EH (cell line): ENCODE measurements at places on chromosomes 6 and 20.
A peak's percentile ranks its signal among the peaks of the same experiment; 100 is the strongest.

DNA sequence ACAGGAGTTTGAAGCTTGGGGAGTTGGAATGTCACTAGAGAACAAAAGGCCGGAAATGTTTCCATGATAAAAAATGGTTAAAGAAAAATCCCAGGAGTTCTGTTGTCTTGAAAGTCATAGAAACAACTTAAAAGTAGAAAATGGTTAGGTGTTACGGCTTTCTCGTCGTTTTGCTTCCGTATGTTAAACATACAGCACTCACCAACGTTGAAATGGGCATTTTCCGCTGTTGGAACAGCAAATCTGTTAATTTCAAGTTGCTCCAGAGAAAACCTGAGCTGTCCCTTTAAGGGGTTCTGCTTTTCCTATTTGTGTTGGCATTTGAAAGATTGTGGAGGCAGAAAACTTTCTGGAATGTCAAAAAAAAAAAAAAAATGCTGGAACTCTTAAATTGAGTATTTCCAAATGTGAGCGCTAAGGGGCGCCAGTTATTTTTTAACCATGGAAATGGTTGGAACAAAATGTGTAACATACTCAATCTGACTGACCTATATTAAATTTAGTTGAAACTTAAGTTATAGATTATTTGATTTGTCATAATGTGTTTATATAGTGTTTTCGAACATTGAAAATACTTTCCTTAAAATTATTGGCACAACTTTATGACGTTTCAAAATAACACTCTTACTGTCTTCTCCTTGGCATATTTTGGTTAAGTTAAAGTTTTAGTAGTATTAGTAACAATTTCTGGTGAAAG is 2.2 kb downstream of the QKI start:
- peak; percentile 88 for DNase-seq

GRCh38 chr6:36019167-36019566 is 5.3 kb downstream of the SLC26A8 start:
- DNase-seq, result no peak

DNA sequence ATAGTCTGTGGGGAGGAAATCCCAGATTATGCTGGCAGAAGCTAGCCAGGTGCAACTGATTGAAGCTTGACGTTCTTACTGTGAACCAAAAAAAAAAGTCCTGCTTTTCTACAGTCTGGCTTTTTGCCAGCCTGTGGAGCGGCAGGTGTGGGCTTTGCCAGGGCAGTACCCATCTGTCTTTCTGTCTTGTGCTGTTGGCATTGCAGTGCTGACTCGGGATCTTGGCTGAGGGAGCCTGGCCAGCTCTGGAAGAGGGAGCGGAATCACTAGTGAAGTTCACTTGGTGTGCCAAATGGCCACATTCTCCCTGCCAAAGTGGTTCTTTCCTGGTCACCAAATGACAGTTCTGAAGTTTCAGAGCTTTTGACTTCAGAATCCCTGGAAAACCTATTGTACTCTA is 5.0 kb downstream of the KIF3B start:
- DNase-seq, result no peak

GRCh38 chr6:14077193-14077867 is 40.2 kb upstream of the CD83 start:
- no peak for DNase-seq

DNA sequence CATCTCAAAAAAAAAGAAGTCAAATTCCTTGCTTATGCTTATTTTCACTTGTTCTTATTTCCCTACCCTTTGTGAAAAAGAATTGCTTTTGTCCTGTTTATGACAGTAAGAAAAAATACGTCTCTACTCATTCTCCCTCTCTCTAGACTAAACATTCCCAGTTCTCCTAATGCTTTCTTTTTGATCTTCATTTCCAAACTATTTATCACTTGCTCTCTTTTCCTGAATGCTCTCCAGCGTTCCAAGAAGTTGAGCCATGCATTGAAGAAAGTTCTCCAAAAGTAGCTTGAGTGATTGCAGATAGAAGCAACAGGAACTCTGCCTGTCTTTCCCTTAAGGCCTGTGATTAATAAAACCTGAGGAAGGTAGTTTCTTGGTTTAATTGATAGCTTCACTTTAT is 53.1 kb upstream of the TMEM170B start:
- DNase-seq, result peak; percentile 24

- DNase-seq, result no peak
These were observed 262.4 kb upstream of the AGPAT4 start for GRCh38 chr6:161536224-161536630.

DNA sequence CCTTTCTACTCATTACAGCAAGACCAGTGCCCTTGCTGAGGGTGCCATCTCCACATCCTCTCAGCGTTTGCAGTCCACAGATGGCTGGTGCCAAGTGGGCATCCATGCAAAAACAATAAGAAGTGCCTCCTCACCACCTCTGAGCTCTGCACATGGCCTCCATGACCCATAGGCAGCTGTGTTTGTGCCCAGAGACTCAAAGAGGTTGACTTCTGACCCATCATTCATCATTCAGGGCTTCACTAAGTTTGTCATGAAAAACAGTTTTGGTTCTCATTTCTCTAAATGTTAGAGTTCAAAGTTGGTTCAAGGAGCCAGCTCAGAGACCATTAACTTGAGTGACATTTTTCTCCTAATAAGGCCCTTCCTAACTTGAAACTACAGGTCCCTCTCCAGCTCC is 512.6 kb upstream of the MAP3K7 start:
- no peak for DNase-seq

DNA sequence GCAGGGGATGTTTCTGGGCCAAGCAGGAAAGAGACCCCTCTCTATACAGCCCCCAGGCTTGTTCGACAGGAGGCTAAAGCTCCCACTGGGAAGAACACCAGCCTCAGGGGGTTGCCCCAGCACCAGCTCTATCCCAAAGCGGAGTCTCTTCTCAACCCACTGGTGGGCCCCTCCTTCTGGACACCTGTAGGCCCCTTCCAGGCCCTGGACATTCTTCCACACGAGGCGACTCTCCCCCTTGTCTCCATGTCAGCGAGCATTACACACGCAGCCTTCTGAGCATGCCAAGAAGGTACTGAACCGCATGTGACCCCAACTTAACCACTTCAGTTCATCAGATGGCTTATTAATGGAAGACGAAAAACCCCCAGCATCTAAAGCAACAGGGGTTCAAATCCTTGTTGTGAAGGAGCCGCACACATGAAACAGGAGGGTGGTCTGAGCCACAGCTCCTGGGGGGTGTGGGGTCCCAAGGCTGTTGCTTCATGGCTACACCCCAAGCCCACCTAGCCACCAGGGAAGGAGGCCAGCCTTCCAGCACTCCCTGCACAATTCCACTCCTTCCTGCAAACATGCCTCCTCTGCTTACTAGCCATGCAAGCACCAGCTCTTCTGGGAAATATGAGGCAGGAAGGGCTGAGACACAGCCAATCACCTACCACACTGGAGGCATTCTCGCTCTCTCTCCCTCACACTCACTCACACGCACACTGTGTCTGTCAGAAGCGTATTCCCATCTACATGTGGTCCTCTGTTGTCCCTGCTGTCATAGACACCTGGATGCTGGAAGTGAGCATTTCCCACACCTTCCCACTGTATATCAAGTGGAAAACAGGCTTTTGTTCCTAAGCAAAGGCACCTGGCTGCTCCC is 104.5 kb downstream of the NOL4L start:
- DNase-seq, result no peak

DNA sequence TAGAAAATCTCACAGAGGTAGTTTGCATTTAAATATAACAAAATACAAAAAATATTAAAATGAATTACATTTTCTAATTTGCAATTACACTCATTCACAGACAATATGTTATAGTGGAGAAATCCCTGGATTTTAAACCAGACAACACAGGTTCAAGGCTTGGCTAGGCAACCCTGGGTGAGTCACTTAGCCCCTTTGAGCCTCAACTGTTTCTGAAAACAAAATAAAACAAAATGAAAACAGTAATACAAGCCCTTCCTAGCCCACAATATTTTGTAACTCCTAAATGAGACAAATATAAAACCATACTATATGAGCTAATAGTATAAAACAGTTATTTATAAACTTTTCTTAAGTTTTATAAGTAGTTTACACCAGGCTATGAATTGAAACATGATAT is 41.0 kb downstream of the UQCC1 start:
- no peak for DNase-seq

- DNase-seq, result no peak
These were observed 34.7 kb downstream of the KAT14 start for GRCh38 chr20:18172379-18172778.

GRCh38 chr20:35269055-35269781 is 8.7 kb downstream of the MMP24OS start:
- DNase-seq, result peak; percentile 74

DNA sequence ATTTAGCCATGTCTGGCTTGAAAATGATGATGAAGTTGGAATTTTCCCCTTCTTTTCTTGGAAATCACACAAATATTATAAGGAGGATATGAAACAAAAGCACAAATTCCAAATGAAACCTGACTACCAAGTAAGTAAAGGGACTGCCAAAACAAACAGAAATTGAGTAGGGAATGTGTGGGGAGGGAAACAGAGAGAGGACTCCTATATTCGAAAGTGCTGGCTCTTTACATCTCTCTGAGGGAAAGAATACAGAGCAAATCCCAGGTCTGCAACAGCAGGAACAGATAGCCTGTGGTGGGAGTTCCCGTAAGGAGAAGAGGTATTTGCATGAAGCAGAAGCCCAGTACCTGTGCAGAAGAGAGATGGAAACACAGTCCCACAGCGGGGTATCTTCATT is 583.7 kb downstream of the EPM2A start:
- DNase-seq, result peak; percentile 10

DNA sequence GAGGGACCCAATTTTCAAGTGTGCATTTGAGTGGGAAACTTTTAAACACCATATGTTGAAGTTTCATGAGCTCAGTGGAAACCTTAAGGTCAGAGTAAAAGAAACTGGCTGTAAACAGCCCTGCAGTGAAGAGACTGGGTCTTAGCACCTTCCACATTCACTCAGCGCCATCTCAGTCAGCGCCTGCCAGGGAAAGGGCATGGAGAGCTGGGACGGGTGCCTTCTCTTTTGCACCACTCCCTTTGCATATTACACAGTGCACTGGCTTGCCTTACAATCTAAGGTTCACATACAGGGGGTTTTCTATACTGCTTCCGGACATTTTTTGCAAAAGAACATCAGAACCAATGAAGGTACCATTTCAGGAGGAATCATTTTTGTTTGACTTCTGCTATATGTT is 4.5 kb downstream of the TOMM6 start:
- DNase-seq, result no peak

- DNase-seq, result no peak
These were observed 99.1 kb upstream of the ISM1 start for GRCh38 chr20:13121840-13122515.

DNA sequence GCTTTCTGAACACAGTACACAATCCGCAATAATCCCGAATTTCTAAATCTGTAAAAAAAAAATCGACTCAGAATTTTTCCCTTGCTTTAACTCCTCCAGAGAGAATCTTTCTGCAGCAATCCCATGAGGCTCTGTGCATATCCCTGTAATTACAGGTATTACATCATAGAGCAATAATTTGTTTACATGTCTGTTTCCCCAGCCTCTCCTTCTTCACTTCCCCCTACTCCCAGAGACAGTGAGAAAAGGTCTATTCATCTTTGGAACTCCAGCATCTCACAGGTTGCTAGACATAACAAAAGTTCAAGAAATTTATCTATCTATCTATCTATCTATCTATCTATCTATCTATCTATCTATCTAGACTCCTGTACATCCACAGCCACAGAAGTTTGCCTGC is 26.0 kb downstream of the KLHL31 start:
- DNase-seq, result no peak

DNA sequence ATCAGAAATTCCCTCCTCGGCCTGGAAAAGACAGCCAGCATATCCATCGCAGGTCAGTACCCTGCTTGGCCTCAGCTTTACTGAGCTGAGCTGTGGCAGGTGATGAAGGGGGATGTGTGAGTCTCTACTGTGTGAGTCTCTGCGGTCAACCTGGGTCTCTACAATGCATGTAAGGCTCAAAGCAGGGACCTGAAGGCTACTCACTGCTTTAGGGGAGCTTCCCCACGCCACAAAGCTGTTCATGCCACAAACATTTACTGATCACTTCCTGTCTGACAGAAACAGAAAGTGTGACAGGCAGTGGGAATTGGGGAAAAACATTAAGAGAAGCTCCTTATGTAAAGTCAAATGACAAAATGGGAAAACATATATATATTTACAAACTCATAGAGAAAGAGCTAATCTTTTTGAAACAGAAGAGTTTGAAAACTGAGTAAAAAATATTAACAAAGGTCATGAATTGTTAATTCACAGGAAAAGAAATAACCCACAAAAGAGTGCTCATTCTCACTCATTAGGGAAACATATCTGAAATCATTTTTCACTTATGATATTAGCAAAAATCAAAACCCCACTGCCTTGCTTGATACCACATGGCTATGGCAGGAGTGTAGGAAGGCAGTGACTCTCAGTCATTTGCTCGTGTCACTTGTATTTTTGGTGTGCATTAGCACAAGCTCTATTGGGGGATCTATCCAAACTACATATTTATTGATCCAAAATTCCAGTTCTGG is 5.8 kb downstream of the BTN3A3 start:
- peak; percentile 9 for DNase-seq

- peak; percentile 81 for DNase-seq
These were observed 9.7 kb upstream of the MMS22L start for GRCh38 chr6:97292671-97293070.

GRCh38 chr6:106470316-106470715 is 109.8 kb downstream of the CRYBG1 start:
- DNase-seq, result peak; percentile 4

DNA sequence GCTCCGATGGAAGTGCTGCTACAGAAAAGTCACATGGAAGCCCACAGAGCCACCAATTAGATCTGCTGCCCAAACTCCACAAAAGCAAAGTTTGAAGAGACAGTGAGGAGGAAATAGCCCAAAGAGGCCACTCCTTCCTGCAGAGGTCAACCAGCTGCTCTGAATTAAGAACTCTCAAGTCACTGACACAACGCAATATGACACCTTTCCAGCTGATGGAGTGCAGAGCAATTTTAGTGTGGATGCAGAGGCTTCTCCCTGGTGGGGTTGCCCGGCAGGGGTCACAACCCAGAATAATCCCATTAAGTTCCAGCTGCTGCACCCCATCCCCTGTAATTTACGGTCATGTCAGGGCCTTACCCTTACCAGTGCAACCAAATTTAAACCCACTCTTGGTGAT is 361.9 kb upstream of the JARID2 start:
- peak; percentile 66 for DNase-seq

DNA sequence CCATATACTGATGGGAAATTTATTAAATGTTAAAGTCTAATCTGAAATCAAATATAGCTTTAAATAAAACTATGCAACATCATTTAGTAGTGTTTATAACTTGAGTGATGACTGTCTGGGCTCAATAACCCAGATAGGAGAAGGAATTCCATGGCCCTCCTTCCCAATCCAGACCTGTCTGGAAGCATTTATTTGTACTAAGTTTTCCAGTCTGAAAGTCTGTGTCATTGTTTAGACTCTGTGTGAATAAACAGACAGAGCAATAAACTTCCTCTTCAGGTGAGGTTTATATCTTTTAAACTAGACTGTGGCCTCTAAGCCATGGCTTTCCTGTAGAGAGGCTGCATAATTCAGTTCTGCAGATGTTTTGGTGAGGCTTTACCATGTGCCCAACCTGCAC is 176.4 kb downstream of the SOX4 start:
- DNase-seq, result no peak

DNA sequence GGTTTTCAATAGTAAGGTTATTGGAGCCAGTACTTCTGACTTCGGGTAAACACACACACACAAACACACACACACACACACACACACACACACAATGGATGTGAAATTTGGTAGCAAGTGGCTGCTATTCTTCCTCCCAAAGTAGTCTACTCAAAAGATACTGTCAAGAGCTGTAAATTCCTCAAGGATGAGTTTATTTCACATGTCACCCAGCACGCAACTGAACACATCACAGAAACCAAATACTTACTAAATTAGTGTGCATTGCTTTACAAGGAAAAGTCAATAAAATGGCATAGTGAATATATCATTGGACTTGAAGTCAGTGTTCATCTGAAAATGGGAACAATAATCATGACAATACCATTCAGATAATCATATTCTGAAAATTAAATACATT is 32.9 kb downstream of the MMUT start:
- peak; percentile 76 for DNase-seq
